ENCODE measurements at places on chromosomes 3 and 15.

- no peak for DNase-seq
These were observed 13.0 kb upstream of the MANF start for GRCh38 chr3:51371943-51372557.

DNA sequence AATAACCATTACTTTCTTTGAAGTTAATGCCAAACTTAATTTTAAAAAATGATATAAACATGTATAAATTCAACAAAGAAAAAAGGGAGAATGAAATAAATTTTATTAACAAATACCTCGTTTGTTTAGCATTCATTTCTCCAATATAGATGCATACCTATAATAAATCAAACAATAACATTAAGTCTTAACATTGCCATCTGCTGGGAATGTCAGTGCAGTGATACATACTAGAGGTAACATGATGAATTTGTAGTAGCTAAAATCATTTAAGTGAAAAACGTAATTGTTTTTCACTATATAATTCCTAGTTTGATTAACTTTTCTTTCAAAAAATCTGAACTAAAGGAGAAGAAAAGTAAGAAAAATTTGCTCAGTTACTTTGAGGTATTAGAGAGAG is 340.2 kb upstream of the CBLB start:
- no peak for DNase-seq

DNA sequence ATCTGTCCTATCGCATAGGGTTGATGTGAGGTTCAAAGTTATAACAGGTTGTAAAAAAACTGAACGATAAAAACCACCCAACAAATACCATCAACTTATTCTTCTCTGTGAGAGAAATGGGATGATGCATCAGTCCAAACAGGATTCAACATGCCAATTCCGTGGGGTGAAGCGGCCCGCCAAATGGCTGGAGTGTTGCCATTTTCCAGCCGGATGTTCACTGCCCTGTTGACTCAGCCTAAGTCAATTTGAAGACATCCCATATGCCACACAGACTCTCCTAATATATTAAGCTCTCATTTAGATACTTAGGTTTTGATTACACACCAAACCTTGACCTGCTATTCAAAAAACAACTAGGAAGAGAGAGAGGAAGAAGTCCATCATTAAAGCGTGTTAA is 311.1 kb downstream of the VPS13C start:
- no peak for DNase-seq

GRCh38 chr3:52682016-52682415 is 3.7 kb downstream of the PBRM1 start:
- peak; percentile 33 for DNase-seq

- no peak for DNase-seq
These were observed 81.0 kb upstream of the LMCD1 start for GRCh38 chr3:8420612-8421011.

DNA sequence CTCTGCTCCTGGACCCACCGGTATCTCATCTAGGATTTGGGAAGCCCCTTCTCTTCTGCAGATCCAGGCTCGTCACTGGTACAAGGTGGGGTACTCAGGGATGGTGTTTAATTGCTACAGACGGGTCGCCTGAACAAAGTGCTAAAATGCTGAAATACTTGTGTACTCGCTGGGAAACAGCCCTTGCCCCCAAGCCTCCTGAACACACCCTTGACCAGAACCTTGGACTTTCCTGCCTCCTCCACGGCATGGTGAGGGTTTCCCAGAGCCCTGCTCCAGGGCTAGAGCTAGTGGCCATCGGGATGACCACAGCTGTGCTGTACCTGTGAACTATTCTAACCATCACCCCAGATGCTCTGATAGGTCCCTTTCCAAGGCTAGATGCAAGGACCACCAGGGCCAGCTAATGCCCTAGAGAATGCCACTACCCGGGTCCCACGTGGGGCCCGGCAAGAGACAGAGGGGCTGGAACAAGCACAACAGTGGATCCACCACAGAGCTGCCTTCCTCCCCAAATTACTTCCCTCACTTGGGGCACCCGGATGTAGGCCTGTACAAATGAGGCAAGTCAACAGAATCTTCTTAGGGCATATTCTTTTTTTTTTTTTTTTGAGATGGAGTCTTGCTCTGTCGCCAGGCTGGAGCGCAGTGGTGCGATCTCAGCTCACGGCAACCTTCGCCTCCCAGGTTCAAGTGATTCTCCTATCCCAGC is 267.3 kb downstream of the FOXP1 start:
- DNase-seq: no peak

GRCh38 chr3:183541235-183541655 is 14.3 kb downstream of the KLHL6 start:
- no peak for DNase-seq

DNA sequence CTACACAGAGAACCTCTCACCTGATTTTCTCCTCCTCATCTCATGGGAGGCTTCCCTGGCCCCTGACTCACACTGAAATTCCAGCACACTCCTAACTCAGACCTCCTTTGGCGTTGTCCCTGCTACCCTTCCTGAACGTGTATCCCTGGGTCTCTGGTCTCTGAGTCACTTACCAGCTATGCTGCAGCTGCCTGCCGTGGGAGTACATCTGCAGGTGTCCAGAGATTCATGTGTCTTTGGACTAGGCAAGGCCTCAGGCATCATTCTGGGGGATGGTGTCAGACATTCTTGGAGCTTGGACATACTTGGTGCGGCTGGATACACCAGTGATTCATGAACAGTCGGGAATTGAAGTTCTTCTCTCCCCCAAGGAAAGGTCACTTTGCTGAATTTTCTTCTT is 148.8 kb upstream of the TRIM42 start:
- no peak for DNase-seq

- DNase-seq: peak; percentile 10
These were observed 84.4 kb downstream of the SEMA5B start for GRCh38 chr3:122942937-122943827.

DNA sequence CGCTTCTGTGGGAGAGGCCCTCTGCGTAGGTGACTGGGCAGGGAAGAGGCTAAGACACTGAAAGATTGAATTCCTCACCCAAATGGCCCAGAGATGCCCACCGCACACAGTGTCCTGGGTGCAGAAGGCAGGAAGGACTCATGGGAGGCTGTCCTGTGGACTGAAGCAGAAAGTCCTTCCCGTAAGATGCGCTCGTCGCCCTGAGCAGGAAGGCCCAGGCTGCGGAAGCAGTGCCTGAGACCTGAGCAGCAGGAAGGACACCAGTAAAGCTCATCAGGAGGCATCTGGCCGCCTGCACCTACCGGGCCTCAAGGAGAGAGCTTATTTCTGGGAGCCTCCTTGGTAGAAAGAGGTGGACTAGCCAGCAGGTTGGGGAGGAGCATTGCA is 3.3 kb downstream of the PAK6 start:
- DNase-seq: no peak

DNA sequence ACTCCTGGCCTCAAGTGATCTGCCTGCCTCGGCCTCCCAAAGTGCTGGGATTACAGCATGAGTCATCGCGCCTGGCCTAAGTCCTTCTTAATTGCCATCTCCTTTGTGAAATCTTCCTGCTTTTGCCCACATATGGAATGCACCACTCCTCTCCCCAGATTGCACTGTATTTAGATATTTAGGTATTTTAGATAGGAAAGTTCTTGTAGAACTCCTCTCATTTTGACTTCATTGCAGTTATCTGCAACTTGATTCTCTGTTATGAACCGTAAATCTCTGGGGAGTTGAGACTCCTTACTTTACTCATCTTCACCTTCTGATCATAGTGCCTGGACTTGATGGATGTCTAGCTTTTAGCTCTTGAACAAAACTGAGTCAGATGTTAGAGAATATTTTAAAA is 150.7 kb downstream of the AKAP13 start:
- no peak for DNase-seq

DNA sequence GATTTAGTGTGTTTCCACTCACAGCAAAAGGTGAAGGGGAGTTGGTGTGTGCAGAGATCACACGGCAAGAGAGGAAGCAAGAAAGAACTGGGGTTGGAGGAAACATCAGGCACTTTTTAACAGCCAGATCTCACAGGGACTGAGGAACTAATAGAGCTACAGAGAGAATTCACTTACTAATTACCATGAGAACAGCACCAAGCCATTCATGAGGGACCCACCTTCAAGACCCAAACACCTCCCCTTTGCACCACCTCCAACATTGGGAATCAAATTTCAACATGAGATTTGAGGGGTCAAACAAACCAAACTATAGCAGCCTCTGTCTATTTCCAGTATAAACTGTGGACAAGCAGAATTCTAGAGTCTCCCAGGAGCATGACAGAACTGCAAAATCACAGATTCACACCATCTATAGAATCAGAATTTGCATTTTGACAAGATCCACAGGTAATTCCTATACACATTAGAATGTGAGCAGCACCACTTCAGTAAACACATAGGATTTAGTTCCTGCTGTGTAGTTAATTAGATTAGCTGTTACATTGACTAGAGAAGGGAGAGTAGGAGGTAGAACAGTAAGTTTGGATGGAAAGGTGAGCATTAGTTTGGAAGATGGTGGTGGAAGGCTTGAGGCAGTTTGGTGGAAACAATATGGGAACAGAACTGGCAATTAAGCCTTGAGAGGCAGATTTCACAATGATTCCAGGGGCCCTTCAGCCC is 311.7 kb downstream of the NSUN3 start:
- no peak for DNase-seq

GRCh38 chr3:112640276-112640929 is 540 bp downstream of the CCDC80 start:
- DNase-seq: no peak

- no peak for DNase-seq
These were observed 582.3 kb downstream of the EDEM1 start for GRCh38 chr3:5769825-5770224.

DNA sequence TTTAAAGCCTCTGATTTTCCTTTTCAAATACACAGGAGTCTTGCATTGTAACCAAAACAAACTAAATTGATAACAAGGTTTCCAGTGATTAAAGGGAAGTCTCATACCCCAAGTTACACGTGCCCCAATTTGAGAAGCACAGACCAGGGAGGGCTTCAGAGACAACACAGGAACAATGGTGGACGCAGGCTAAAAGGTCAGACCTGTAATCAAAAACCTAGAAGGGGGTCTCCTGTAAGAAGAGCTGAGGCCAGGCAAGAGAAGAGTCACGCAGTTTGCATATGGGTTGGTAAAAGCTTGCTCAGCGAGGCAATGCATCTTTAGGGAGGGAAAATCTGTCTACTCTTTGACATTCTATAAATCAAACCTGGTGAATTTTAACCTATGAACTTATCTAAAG is 58.6 kb upstream of the MCF2L2 start:
- no peak for DNase-seq

DNA sequence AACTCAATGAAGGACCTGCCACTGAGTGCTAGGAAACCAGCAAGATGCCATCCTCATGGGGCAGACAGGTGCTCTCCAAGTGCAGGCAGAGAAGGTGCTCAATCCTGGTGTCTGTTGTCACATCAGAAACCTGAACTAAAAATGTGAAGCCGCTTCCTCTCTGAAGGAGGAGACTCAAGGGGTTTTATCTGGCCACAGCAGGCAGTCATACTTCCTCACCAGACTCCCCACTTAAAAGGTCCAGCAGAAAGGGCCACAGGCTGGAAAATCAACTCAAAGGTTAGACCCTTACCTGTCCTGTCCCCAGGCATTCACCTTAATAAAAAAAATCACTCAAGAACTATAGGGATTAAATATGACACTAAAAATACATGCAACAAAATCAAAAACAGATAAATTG is 4.8 kb downstream of the CCDC12 start:
- no peak for DNase-seq

- no peak for DNase-seq
These were observed 117.6 kb upstream of the CHMP2B start for GRCh38 chr3:87109465-87109864.

DNA sequence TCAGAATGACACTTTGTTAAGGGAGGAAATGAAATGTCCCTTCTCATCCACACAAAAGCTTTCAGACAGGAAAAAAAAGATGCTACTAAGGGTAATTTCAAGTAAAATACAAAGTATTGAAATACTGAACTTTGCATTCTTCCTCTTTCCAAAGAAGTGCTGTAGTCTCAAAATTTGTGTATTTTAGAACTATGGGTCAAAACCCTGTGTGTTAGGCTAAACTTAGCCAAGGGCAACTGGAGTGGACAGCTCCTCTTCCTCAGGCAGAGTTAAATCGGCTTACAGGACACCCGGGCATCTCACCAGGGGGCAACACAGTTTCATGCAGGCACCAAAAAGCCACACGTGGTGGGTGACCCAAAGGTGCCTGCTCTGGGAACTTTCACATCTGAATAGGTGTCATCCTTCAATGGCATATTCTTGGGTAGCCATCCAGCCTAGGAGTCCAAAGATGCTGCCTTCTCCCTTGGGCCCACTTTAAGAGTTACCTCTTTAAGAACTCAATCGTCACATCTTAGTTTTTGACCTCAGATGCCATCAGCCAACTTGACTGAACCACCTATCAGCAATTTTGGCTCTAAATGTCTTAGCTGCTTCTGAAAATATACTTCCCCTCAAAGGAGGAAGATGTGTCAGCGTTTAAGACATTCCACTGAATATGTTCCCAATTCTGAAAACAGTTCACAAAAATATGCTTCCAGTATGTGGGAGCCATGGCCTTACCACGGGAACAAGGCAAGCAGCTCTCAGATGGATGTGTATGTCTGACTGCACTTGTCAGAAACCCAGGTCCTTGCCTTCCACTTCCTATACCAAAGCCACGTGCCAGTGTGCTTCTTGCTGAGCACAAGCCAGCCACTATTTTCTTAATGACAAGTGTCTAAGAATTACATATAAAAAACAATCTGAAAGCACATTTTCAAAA is 32.2 kb upstream of the MUC13 start:
- DNase-seq: no peak

DNA sequence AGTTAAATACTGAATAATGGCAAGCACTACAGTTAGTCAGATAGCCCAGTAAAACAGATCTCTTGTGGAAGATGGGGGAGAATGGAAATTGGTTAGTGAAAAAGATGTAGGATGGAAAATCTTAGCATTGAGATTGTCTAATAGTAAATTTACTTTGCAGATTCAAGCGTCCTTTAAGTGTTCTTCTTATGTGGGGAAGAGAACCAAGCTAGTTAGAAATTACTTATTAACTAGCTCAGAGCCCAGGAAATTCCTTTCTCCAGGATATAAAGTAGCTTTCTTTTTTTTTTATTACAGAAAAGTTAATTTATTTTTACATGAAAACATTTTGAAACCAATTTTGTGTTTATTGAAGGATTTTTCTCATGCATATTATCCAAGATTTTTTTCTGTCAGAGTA is 36.7 kb downstream of the TIPARP start:
- no peak for DNase-seq

Measured in pulmonary artery endothelial cell (primary cell).